ENCODE measurements at places on chromosomes 5 and 9.

DNA sequence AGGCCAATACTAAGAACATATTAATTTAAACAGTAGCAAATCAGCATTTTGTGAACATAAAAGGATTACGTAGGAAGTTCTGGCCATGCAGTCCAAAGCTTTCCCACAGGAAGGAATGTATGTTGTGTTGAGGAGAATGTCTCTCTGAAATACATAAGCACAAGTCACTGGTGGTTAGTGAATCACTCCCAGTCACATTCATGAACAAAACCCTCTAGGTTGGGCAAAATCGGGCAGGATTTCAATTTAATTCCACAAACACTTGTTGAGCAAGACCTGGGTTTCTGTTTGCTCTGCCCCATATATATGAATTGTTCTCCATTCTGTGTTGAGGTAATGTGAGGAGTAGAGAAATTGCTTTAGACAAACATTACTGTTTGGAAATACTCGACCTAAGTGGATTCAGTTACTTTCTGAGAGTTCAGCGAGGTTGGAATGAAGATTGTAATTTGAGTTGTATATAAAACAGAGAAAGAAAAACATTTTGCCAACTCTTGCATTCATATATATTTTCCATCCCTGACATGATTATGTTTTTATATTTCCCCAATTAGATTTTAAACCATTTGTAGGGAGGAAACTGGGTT lies 127.6 kb upstream of the RPS23 start:
- no peak for DNase-seq

DNA sequence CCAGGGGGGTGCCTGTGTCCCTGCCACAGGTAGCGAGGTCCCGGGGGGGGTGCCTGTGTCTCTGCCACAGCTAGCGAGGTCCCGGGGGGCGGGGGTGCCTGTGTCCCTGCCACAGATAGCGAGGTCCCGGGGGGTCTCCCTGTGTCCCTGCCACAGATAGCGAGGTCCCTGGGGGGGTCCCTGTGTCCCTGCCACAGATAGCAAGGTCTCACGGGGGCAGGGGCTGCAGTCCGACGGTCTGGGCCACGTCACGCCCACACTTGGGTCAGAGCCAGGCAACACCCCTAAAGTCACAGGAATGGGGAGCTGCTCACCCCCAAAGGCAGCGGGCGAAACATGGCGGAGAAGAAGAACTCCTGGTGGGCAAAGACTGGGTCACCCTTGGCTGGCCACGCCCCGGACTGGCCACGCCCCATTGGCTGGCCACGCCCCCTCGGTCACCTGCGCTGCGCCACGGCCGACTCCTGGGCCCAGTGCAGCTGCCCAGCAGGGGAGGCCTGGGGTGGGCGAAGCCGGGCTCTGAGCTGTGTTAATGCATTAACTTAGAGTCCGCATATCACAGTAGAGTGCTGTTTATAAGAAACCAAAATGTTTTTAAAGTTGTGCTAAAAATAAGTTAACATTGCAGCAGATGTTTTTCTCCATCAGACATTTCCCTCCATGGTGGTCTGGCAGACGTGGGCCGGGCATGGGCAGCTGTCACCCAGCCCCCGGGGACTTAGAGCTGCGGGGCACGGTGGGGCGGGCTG lies 7.0 kb downstream of the NOXA1 start:
- DNase-seq: peak; percentile 79

DNA sequence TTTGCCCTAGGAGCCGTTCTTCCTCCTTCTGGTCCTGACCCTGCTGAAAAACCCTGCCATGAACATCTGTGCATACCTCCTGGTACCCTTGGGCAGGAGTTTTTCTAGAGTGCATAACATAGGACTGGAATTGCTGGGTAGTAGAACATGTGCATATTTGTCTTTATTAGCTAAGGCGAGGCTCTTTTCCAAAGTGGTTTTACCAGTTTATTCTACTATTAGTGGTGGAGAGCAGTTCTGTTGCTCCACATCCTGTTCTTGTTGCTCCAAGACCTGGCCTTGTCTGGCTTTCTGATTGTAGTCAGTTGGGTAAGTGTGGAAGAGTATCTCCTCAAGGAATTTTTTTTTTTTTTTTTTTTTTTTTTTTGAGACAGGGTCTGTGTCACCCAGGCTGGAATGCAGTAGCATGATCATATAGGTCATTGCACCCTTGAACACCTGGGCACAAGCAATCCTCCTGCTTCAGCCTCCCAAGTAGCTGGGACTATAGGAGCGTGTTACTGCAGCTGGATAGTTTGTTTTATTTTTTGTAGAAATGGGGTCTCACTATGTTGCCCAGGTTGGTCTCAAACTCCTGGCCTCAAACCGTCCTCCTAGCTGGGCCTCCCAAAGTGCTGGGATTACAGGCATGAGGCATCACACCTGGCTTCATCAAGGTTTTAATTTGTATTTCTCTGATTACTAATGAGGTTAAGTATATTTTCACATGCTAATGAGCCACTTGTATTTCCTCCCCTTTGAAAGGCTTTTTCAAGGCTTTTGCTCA lies 85.2 kb downstream of the SPRY4 start:
- DNase-seq: no peak

DNA sequence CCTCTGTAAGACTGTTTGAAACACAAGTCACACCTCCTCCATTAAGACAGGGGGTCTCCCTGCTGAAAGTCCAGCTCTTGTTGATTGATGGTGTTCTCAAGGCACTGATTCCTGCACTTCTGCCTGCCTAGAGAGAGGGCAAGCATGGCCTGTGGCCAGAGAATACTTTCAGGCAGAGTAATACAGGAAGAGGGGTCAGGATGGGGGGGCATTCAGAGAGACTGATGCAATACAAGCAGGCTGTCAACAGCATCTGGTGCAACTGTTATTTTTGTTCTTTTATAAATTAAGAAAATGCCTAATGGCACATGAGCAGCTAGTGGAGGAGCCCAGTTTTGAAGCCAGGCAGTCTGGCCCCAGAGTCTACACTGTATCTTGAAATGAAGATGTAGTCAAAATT lies 302.2 kb downstream of the DIRAS2 start:
- DNase-seq: no peak

DNA sequence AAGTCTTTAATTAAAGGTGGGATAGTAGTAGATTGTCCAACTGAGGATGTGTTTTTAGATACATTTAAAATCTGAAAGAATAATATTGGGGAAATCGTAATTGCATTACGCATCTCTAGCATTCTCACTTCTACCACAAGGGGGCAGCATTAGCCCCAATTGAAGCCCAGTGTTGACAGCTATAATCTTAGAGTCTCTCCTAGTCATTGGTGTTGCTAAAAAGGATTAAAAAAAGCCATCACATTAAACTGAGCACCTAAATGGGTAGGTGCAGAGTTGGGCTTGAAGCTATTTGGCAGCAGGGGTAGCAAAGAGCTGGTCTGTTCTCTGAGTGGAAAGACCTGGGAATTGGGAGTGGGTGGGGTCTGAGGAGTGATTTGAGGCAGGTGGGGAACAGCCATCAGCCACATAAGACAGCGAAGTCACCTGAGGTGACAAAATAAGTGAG lies 177.2 kb downstream of the OSTF1 start:
- DNase-seq: peak; percentile 76

- DNase-seq: peak; percentile 28
These were observed 48.6 kb downstream of the HRH2 start for GRCh38 chr5:175706499-175706898.

DNA sequence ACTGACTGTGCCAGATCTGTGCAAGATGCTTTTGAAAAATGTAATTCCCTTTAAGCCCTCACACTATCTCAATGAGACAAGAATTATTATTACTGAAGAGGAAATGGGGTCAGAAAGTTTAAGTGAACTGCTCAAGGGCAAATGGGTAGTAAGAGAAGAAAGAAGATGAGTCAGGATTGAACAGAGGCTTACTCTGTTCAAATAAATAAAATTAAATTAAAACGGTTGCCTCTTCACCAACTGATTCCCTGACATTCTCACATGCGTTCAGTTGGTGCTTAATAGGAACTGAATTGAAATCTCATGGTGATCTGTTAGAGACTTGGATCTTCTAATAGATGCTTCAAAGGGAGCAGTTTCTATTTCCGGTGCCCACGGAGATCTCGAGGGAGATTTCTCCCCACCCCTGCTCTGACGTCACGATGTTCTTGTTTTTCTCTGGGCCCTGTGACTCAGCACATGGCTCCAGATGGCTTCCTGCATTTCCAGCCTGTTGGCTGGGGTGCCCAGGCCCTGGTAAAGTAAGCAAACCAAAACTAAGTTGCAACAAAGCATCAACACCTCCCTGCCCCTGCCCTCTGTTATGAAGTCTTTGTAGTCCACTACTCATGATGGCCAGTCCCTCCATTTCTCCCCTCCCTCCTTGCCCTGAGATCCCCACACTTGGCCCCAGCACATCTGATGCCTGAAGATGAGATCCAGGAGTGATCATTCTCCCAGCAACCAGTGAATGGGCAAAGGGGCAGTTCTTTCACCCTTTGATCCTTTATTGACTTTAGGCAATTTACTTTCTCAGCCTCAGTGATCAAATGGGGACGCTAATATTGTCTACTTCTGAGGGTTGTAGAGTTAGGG lies 106.1 kb upstream of the CPEB4 start:
- no peak for DNase-seq

DNA sequence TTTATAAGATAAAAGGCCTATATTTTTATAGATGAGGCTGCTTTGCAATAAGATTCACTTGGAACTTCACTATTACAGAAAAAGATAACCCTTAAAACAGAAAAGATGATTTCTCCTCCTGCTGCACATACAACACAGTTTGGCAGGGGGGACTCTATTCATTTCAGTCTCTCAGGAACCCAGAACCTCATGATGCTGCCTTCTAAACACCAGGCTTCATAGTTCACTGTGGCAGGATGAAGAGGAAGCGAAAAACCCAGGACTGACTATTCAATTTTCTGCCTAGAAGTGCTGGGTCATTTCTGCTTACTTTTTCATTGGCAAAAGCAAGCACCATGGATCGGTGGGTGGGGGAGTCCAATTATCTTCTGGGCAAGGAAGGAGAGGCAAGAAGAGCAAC lies 179.5 kb downstream of the NTRK2 start:
- no peak for DNase-seq

GRCh38 chr9:135030566-135031226 lies 56.8 kb upstream of the OLFM1 start:
- no peak for DNase-seq

- DNase-seq: no peak
These were observed 13.0 kb downstream of the ERAP1 start for GRCh38 chr5:96794757-96795156.

DNA sequence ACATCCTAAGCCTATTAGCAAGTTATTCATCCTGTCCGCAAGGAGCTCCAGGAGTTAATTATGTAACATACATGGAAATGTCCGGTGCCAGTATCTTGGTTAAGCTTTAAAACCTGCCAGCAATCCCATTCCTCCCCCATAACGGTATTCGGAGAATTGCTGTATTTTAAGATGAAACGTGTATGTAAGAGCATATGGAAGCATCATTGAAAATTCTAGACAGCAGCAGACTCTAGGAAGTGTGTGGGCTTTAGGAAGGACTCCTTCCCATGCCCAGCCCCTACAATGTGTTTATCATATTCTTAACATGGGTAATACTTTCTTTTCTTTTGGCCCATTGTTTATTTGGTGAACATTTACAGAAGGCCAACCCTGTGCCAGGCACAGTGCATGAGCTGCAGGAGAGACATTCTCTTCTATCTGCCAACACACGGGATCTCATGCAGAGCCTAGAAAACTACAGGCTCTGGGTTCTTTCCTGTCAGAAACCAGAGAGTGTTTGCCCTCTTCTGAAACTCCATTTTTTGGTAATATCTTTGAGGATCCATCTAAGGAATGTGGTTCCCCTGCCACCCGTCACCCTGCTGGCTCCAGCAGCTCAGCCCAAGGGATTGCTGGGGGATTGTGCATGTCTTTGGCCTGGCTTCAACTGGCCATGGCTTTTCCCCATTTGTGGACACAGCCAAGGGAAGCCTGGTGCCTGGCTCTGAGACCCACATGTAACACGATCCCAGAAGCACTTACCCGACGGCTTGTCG lies 15.1 kb downstream of the ANGPTL2 start:
- DNase-seq: no peak

DNA sequence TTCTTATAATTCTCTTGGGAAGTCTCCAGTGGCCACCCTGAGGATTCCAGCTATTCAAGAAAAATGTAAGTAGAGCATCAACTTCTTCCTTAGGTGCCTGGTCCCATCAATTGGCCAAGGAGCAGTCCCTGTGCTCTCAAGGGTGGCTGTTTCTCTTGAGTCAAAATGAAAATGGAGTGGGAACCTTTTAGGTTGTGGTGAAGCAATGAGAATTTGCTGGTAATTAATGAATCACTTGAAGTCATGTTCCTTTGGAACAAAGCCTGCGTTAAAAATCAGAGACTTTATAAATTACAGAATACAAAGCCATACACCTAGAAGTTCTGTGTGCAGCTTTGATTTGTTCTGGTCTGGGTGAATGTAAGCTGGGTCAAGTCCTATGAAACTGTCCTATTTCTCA lies 48.9 kb downstream of the IL31RA start:
- DNase-seq: no peak

GRCh38 chr5:14142202-14142826 lies 828 bp upstream of the TRIO start:
- DNase-seq: no peak

GRCh38 chr9:82036086-82036485 lies 47.5 kb downstream of the SPATA31D1 start:
- no peak for DNase-seq

- DNase-seq: peak; percentile 17
These were observed 32.3 kb upstream of the UBTD2 start for GRCh38 chr5:172315587-172316493.

DNA sequence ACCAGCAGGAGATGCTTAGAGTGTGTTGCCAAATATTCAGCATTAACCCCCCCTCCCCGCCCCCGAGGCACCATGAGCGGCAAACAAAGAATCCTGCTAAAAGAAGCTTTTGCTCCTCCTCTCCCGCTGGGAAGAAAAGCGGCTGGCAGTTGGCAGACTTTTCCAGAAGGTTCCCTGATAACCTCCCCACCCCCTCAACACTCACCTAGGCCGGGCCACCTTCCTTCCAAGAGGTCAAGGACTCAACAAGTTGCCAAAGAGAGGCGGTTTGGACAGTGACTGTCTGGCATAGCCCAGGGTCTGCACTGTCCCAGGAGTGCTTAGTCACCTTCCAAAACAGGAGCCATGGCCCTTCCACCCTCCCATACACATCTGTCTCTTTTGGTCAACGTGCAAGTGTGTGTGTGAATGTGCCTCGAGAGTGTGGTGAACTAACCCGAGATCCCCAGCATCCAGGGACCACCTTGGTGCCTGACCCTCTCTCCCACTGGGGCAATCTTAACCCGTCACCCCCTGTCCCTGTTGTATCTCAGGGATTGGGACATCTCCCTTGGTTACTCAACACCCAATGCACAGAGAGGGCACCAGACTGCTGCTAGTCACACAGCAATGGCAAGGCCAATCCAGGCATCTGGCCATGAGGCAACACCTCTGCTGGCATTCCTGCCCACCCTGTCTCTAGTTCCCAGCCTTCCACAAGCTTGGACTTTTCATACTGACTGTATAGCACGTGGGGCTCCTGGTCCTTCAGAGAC lies 18.9 kb downstream of the CAMK2A start:
- no peak for DNase-seq

- peak; percentile 42 for DNase-seq
These were observed 1809.9 kb upstream of the ACO1 start for GRCh38 chr9:30574355-30575151.

GRCh38 chr5:29077451-29077850 lies 2039.1 kb upstream of the CDH9 start:
- DNase-seq: no peak

- DNase-seq: no peak
These were observed 25.1 kb downstream of the ADAMTSL1 start for GRCh38 chr9:18499062-18499461.

- no peak for DNase-seq
These were observed 34.8 kb upstream of the IFNK start for GRCh38 chr9:27489087-27489876.
